NCI-H2171 treated with DMSO at 0.1 percent for 48 hours (cell line): ENCODE measurements at places on chromosomes 3 and 15.

- no peak for DNase-seq
Measured at GRCh38 chr3:146170591-146170990, 9.6 kb upstream of the PLOD2 start.

- DNase-seq: no peak
Measured at GRCh38 chr3:187925326-187925725, 180.1 kb upstream of the BCL6 start.

- no peak for DNase-seq
Measured at GRCh38 chr3:190855151-190855550, 7.3 kb downstream of the GMNC start.

GRCh38 chr3:125087768-125088391, 32.1 kb upstream of the HEG1 start:
- DNase-seq: no peak

- DNase-seq: no peak
Measured at GRCh38 chr3:37871858-37872257, 10.2 kb downstream of the CTDSPL start.

GRCh38 chr3:29410660-29411405, 130.0 kb downstream of the RBMS3 start:
- DNase-seq: peak; percentile 88

GRCh38 chr3:5095886-5096285, 26.2 kb upstream of the ARL8B start:
- no peak for DNase-seq

GRCh38 chr3:128112357-128112968, 11.1 kb downstream of the RUVBL1 start:
- no peak for DNase-seq

GRCh38 chr3:56887402-56888025, 85.8 kb upstream of the ARHGEF3 start:
- DNase-seq: no peak

DNA sequence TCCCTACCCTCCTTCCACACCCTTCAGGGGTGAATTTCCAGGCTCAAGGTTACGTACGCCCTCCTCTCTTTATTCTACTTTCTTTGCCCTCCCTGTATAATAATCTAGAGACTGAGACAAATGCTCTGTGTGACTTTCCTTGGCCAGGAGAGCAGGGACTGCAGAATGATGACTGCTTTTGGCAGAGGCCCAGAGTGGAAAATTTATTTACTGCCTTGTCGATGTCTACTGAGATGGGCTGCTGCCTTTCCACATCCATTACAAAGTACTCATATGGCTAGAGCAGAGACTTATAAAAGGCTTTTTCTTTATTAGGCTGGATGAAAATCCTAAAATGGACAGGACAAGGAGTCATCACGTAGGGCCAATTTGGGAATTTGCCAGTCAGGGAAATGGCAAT, 576.2 kb downstream of the TUSC7 start:
- no peak for DNase-seq

DNA sequence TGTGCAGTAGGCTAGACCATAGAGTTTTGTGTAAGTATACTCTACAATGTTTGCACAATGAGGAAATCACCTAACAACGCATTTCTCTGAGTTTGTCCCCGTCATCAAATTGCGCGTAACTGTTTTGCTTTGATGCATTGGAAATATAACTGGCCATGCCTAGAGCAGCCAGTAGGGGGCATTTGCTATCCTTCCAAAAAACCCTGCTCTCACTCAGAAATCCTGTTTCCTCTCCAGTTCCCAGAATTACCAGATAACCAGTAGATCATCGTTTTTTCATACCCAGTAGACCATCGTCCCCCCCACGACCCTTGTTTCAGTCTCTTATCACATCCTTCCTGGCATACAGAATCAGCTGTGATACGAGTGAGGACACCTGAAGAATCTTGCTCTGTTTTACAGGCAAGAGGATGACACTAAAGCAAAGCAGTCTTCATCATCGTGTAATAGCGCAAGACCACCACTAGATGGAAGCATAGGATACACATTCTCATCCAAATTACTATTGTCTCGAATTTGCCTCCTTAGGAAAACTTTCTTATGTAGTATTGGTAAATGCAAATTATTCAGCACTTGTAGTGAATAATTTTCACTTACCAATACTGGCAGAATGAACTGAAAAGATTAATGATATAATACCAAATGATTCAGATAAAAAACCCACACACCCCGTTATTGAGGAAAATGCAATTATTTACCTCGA, 4.4 kb upstream of the GABRR3 start:
- peak; percentile 92 for DNase-seq

GRCh38 chr3:135213822-135214221, 418.8 kb downstream of the EPHB1 start:
- DNase-seq: no peak

GRCh38 chr3:51337666-51338065, 47.4 kb upstream of the MANF start:
- DNase-seq: no peak

DNA sequence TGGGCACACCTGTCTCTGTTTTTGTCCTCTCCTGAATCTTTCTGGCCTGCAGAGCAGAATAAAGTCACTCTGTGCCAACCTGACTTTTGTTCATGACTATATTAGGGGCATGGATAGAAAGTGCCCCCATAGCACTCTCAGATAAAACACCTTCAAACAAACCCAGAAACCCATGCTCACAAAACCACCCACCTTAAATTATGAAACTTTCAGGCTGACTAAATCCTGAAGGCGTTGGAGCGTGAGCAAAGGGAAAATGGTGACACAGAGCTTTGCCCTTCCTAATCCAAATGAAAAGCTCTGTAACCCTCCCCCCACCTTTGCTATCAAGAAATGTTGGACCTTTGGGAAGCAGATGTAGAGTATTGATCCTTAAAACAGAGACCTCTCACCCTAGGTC, 138.9 kb downstream of the IGF1R start:
- DNase-seq: no peak

DNA sequence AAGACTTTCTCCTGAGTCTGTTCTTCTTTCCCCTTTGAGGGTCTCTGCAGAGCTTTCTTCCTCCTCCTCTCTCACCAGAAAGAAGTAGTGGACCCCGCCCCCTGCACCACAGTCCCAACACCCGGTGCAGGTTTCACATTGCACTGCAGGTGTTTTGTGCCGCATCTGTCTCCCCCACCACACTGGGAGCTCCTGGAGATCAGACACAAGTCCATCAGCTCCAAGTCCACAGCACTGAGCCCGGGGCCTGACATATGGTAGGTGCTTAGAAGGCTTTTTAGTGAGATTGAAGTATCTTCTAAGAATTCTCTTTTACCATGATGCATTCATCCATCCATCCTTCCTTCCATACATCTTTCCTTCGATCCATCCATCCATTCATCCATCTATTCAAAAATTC, 9.8 kb downstream of the STRA6 start:
- peak; percentile 54 for DNase-seq

GRCh38 chr15:74322558-74323180, 44.8 kb downstream of the CYP11A1 start:
- peak; percentile 62 for DNase-seq

DNA sequence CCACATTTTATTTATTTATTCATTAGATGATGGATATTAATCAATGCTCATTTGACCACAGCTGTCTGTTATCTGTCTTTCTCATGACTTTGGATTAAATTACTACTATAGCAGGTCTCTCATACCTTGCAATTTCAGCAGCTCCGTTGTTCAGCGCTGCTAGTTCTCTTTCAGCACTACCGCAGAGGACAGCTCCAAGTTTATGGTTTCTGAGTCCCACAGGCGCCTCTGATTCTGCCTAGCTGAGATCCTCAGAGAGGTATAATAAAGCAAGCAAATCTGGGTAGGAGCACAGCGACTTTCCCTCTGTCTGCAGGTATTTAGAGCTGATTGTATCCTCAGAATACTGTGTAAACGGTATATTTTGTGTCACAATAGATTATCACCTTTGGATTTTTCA, 204.9 kb downstream of the CNTN4 start:
- no peak for DNase-seq

DNA sequence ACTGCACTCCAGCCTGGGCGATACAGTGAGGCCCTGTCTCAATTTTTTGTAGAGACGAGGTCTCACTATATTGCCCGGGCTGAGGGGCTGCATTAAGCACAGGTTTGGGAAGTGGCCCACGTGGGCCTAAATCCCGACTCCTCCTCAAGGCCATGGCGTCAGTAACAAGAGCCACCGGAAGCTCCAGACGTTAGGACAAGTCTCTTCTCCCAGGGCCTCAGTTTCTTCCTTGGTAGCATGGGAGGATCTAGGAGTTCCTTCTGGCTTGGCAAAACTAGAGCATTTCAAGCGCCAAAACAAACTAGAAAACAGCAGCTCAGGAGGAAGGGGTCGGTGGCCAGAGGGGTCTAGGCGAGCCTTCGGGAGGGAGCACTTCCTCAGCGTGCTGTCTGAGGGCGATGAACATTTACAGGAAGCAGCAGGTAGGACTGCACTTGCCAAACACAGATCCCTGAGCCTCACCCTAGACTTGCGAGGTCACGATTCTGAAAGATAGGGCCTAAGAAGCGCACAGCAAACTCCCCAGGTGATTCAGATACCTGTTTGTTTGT, 536 bp downstream of the SNAPC5 start:
- peak; percentile 67 for DNase-seq

- DNase-seq: no peak
Measured at GRCh38 chr3:195060531-195061291, 210.2 kb downstream of the XXYLT1 start.

DNA sequence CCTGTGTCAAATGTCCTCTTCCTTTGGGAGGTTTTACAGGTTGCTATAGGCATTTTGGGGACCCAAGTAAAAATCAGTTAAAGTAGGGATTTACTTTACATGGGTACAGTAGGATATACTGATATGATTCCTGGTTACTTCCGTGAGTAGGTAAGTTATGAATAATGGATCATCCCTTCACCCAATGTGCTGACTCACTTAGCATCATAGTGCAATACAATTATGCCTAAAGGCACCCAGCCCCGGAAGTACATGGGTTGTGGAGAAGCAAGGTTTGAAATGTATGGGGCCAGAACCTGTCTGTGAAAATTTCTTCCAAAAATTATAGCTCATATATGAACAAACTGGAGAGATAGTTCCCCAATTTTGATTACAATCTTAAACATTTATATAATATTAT, 64.0 kb downstream of the GLB1 start:
- no peak for DNase-seq

DNA sequence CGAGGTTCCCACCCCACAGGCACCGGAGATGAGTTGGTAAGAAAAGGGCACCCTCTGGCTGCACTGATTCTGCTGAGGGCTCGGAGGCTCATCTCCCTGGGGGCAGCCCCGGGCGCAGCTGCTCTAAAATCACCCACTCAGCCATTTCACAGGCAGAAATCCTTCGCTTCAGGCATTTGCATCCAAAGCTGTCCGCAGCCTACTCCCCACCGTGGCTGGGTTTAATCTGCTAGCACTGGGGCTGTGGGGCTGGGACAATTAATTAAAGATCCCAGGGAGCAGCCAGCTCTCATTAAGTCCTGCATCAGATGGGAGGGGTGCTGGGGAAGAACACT, 104.3 kb upstream of the PRR20G start:
- DNase-seq: peak; percentile 44

DNA sequence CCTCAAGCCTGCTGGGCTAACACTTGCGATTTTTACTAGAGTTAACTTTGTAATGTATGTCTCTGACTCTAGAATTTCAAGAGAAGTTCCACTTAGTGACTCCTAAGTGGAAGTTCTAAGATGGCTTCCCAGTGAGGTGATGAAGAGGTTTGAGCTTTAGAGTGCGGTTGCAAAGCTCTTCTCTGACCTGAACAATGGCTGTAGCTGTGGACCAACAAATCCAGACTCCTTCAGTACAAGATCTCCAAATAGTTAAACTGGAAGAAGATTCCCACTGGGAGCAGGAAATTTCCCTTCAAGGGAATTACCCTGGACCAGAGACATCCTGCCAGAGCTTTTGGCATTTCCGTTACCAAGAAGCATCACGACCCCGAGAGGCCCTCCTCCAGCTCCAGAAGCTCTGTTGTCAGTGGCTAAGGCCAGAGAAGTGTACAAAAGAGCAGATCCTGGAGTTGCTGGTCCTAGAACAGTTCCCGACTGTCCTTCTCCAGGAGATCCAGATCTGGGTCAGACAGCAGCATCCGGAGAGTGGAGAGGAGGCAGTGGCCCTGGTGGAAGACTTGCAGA, 22.3 kb downstream of the WDR73 start:
- DNase-seq: no peak

GRCh38 chr15:79989682-79990081, 18.7 kb upstream of the BCL2A1 start:
- DNase-seq: no peak

DNA sequence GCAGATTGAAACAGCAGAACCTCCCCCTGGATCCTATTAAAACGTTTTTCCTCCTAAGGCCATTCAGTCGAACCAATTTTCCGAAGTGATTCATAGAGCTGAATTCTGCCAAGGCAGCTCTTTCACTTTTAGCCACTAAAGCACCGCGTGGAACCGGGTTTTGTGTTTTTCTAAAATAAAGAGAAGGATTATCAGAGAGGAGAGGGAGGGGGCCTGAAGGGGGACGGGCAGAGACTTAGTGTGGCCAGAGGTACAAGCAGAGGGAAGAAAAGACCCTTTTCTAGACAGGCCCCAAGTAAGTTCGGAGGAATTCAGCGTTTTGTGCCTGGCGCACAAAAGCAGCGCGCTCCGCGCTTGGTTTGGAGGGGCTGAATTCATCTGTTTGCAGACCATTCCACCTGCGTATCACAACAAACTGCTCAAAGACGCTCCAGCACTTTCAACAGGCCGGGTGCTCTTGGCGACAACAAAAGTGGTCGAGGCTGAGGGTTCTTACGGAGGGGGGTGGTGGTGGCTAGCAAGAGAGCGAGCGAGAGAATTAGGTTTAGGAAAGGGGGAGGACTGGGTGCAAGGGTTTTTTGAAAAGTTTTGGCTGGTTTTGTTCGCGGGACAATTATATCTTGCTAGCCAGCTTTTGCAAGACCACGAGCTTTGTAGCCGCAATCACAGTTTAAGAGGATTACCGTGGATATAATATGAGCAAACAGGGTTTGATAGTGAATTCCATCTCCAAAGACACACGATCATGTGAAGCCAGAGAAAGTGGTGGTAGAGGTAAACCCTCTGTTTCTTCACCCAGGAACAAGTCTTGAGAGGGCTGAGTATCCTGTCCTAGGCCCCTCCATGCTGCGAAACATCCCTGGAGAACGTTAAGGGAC, 1.2 kb upstream of the FEZF2 start:
- DNase-seq: no peak

DNA sequence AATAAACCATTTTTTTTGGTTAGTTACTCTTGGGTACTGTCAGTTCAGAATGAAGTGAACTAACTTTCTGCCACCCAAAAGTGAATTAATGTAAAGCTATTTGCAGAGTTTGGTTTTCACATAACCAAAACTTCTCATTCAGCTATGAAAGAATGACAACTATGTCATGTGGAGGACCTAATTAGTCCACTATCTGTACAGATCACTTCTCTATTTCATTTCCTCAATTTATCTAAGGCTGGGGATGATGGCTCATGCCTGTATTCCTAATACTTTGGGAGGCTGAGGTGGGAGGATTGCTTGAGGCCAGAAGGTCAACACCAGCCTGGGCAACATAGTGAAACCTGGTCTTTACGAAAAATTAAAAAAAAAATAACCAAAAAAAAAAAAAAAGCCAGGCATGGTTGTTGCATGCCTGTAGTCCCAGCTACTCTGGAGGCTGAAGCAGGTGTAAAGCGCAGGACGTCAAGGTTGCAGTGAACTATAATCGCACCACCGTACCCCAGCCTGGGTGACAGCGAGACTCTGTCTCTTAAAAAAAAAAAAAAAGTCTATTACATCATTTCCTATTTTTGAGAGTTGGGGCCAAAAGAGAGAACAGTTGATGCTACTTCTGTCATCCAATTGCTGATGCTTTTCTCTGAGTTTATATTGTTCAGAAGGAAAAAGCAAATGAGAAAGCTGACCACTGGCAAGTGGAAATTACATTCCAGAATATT, 8.7 kb downstream of the HYPK start:
- no peak for DNase-seq

- DNase-seq: no peak
Measured at GRCh38 chr3:117454908-117455307, 745.3 kb downstream of the TUSC7 start.
